Activated CD4-positive, alpha-beta memory T cell treated with anti-CD3 and anti-CD28 coated beads, Interleukin-2, amount 10 ng/mL, durations not matched to agents 7 days and 5 days (primary cell): ENCODE measurements at places on chromosomes 6 and 20.

DNA sequence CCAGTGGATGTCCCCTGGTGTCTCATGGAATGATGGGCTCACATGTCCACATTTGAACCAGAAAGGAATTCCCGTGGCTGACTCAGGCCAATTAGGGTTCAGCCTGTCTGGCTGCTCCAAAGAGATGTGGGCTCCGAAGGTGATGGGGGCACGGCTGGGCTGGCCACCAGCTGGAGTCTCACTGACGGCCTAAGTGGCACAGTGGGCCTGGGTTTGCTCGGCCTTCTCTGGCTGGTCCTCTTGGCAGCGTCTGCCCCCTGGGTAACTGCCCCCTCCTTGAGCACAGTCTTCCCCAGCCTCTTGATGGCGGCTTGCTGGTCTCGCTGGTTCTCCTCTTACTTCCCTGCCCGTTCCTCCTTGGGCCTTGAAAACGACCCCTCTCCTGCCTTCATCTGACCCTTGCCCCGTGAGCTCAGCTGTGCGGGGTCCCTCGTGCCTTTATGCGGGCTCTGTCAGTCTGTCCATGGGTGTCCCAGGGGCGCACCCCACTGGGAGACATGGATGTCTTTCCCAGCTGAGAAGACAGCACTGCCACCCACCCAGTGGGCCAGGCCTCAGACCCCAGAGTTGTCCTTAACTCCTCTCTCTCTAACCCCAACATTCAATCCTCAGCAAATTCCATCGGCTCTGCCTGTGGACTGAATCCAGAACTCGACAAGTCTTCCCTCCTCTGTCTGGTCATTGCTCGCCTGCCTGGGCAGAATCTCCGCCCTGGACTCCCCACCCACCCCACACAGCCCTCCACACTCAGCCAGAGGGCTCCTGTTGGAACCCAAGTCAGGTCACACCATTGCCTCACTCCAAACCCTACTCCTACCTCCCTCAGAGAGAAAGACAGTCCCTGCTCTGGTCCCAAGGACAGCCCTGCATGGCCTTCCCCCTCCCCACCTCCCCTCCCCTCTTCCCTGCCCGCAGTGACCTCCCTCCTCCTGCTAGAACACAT lies 78.7 kb downstream of the CEBPB start:
- DNase-seq, result no peak

DNA sequence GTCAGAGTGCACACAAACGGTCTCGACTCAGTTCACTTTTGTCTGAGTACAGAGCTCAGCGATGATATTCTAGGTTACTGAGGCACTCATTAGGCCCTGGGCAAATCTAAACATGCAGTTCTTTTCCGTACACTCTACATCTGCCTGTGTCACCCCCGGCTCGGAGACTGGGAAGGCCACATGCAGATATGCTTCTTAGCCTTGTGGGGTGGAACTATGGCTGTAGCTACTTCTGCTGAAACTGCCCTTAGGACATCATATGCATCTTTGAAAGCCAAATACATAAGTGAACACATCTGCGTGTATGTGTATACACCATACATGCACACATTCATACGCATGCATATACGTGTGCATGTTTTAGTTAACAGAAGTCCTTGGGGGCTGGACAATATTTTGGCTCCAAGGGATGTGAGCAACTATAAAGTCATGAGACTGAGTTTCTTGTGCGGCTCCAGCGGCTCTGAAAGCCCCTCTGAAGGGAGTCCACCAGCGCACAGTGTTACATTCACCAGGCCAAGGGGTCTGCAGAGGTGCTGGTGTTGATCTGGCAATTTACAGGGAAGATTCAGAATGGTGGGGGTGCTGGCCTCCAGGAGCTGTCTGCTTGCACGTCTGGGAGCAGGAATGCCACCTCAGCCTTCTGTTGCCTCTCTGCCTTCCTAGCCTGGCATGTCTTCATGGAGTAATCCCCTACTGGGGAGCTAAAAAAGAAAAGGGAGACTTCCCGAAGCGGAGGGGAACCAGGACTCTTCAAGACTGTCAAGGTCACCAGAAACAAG lies 31.6 kb downstream of the PSMG4 start:
- DNase-seq, result no peak

GRCh38 chr6:97697456-97697855 lies 414.4 kb upstream of the MMS22L start:
- DNase-seq, result no peak

DNA sequence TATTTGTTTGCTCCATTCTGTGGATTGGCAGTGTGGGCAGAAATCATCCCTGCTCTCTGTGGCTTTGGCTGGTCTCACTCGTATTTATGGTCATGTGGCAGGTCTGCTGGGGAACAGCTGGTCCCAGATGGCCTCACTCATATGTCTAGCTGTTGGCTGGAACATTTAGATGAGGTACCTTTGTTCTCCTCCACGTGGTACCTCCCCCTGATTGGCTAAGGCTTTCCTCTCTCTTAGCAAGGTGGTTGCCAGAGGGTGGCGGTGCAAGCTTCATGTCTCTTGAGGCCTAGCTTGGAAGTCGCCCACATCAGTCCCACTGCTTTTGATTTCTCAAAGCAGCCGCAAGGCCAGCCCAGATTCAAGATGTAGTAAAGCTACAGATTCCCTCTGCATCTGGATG lies 348.5 kb upstream of the BTBD3 start:
- DNase-seq, result no peak

GRCh38 chr20:1660246-1660645 lies 2.7 kb upstream of the SIRPG start:
- no peak for DNase-seq

DNA sequence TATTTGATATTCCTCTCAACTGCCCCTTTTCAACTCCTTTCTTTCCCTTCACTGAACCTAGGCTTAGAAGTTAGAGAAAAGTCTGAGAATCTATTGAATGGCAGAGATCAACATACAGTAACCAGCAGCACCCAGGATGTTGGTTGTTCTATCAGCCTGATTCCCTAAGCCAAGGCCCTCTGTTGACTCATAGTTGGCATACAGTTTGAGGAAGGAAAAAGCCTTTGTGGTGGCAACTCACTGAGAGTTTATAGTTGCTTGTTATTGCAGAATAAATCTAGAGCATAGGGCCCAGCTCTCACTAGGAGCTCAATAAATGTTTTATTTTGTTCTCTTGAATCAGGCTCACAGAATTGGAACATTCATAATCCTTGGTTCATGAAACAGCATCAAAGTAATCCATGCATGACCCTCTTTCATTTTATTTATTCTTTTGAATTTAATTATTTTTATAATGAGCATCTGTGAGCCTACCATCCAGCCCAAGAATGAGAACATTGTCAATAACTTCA lies 119.1 kb upstream of the ADGRF1 start:
- DNase-seq, result no peak

DNA sequence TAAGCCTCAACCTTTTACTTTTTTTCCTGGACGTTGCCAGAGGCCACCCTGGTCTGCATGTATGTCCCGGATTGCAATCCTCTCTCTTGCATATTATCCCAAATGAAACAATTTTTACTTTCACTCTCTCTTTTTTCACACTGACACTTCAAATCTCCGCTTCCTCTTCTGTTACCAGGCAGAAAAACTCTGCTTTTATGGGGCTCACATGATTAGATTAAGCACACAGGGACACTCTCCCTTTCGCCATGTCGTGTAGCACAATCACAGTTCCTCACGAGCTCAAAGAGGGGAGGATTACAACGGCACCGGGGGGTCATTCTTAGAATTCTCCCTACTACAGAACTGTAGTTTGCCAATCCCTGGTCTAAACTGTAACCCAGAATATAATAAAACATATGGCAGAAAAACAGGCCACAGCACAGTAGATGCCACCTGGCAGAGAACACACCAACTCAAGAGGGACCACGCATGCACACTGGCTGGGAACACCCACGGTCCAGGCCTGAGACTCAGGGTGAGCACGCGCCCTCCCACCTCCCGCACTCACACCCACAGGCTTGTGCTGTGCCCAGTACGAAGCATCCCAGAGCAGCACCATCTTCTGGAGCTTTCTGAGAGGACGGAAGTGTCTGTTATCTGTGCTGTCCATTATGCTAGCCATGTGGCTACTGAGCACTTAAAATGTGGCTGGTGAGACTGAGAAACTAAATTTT lies 288.7 kb downstream of the KIF16B start:
- DNase-seq, result no peak

GRCh38 chr6:68738039-68738438 lies 103.0 kb downstream of the ADGRB3 start:
- no peak for DNase-seq

- no peak for DNase-seq
These were observed 229.1 kb downstream of the PLCB1 start for GRCh38 chr20:8361006-8361652.

- DNase-seq, result no peak
These were observed 71.6 kb downstream of the COL9A1 start for GRCh38 chr6:70231311-70231710.

GRCh38 chr20:43938017-43938655 lies 23.5 kb downstream of the TOX2 start:
- DNase-seq, result no peak

- no peak for DNase-seq
These were observed 46.8 kb downstream of the SUN5 start for GRCh38 chr20:32957459-32957858.

- no peak for DNase-seq
These were observed 196.9 kb upstream of the RREB1 start for GRCh38 chr6:6910734-6911295.

DNA sequence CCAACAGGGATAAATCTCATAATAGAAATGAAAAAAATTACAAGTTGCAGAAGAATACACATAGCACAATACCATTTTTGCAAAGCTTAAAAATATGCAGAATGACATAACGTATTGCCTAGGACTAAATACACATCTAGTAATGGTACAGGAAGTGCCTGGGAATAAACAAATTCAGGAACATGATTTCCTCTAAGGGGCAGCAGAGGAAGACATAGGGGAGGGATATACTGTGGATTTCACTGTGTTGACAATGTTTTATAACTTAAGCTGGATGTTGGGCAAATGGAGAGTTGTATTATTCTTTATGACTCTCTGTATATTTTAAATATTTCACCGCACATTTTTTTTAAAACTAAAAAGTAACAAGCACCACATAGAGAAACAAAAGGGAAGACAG lies 5.6 kb upstream of the GLO1 start:
- no peak for DNase-seq

DNA sequence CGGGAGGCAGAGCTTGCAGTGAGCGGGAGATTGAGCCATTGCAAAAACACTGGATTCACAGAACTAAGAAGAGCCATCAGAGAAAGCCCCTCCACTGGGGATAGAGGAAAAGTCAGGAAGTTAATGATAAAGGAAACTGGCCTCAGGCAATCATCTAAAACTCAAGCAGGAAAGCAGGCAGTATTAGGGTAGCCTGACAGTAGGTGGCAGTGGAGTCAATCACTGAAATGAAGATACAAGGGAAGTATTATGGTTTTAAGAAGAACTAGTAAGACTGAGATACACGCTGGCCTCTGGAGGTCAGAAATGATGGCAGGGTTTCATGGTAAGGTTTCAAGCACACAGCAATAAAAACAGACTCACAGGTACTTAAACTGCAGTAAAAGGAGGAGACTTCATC lies 578.3 kb downstream of the HACE1 start:
- DNase-seq, result no peak

- no peak for DNase-seq
These were observed 196.4 kb upstream of the GMDS start for GRCh38 chr6:2441601-2442475.

DNA sequence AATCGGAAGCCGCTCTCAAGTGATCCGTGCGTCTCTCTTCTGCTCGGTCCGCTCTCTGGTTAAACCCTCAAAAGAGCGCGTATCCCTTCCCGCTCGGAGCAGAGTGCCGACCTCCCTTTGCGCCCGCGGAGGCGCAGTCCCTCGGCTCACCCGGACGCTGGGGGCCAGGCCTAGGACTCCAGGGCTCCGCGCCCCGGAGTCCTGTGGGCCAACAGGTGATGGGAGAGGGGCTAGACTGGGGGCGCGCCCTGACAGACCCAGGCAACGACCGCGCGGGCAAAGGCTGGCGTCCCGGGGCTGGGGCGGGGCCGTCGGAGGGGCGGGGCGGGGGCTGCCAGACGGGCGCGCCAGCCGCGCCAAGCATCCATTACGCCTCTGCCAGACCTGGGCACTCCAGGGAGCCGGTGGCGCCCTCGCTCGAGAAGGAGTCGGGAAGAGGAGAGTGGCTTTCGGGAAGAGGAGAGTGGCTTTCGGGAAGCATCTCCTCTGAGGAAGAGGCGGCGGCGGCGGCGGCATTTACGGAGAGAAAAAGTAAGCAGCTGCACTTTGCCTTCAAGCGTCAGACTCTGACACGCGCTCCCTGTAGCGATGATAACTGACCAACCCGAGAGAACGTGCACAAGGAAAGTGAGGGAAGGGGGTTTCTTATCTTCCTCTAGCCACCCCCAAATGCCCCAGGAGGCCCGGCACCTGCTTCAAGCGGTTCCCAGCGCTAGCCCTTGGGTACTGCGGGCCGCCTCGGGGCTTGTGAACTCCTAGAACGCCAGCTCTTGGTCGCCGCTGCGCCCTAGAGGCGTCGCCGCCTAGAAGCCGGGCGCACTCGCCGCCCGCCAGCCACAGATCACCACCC lies 2.6 kb downstream of the EPHA7 start:
- DNase-seq, result no peak

DNA sequence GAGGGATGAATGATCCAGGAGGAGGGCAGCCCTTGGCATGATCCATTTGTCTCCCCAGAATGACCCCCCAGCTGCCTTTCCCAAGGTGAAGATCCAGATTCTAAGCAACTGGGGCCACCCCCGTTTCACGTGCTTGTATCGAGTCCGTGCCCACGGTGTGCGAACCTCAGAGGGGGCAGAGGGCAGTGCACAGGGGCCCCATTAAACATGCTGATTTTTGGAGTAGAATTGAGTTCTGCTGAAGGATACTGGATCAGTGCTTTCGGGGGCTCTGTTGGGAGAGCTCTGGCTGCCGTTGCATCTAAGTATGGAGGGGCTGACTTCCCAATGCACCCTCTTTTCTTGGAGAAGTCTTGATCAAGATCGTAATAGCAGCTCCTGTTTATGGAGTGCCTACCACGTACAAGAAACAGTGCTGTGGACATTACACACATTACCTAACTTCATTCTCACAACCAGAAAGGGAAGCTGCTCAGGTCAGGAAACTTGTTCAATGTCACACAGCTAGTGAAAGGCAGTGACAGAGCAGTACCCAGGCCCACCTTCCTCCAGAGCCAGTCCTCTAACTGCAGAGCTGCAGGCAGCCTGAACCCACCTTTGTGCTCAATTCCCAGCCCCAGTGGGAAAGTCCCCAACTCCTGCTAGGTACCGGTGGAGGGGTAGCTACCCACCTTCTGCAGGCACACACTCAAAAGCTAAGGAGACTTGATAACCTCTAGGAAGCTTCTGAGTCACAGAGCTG lies 5.4 kb downstream of the SPAG4 start:
- DNase-seq, result no peak

DNA sequence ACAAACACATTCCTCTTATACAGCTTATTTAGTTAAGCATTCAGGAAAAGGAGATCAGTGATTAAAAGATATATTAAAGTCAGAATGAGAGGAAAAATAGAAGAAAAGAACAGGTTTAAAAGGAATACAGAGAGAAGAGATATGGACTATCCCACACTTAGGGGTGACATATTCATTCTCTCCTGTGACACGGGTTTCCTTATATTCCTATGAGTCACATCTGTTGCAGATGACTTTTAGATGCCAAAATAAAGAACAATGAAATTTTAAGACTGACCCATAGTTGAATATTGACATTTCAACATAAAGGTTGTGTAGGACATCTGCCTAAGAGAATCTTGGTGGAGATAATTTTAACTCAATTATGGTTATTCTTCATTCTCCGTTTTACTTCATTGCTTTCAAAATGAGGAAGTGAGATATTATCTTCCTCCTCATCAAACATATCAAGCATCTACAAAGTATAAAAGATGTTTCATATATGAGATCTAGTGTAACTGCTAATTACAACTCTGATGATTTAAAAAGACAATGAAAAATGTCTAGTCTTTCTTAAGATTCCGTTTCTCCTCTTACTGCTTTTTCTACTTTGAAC lies 1336.7 kb upstream of the CITED2 start:
- DNase-seq, result no peak
